ENCODE measurements at places on chromosomes 1 and 21. TPM values are rescaled to one million over a fixed set of nuclear protein-coding genes. Genes with fewer than 3 reads are reported as not detected.

Gene LCE3D
- not detected for polyA plus RNA-seq

Gene C1orf21
- polyA plus RNA-seq, result 17.4 TPM

Gene CSDE1
- polyA plus RNA-seq, result 424 TPM

Gene C1orf185
- polyA plus RNA-seq, result not detected

Gene OR6K3
- polyA plus RNA-seq, result not detected

Gene TMPRSS15
- 0.18 TPM for polyA plus RNA-seq

Gene RABGGTB
- 120 TPM for polyA plus RNA-seq

Gene C4BPA
- polyA plus RNA-seq, result not detected

Gene AKR1A1
- 149 TPM for polyA plus RNA-seq

Gene GJA4
- not detected for polyA plus RNA-seq

Gene ADIPOR1
- 69.6 TPM for polyA plus RNA-seq

Gene OR10J1
- not detected for polyA plus RNA-seq

Gene RPS6KC1
- 28.1 TPM for polyA plus RNA-seq

Gene TP53BP2
- 41.4 TPM for polyA plus RNA-seq

Gene HAO2
- not detected for polyA plus RNA-seq

Gene CD52
- not detected for polyA plus RNA-seq

Gene OR2T35
- polyA plus RNA-seq, result not detected

Gene TNFSF4
- 0.98 TPM for polyA plus RNA-seq

Gene CXADR
- polyA plus RNA-seq, result 174 TPM

Gene EXO1
- 0.32 TPM for polyA plus RNA-seq

Gene PTAFR
- polyA plus RNA-seq, result 0.12 TPM

Gene LEFTY2
- not detected for polyA plus RNA-seq

Gene ITLN2
- polyA plus RNA-seq, result not detected

Gene GUCA2A
- not detected for polyA plus RNA-seq

Gene PGLYRP3
- not detected for polyA plus RNA-seq

Gene SPAG17
- 0.25 TPM for polyA plus RNA-seq

Gene PLA2G2F
- polyA plus RNA-seq, result not detected

Gene SETSIP
- polyA plus RNA-seq, result not detected

Gene TRIM17
- 0.14 TPM for polyA plus RNA-seq

Gene EXTL1
- polyA plus RNA-seq, result 2.7 TPM

Gene AGBL4
- polyA plus RNA-seq, result 1.2 TPM

Gene AMY1B
- not detected for polyA plus RNA-seq

Gene LRRC38
- polyA plus RNA-seq, result not detected

Gene PAX7
- not detected for polyA plus RNA-seq

Gene POU3F1
- polyA plus RNA-seq, result 2.6 TPM

Gene ACTA1
- polyA plus RNA-seq, result not detected

Gene FCAMR
- not detected for polyA plus RNA-seq
